LNCaP clone FGC (cell line): ENCODE measurements at places on chromosomes 7 and 10.

- no peak for DNase-seq
Measured at GRCh38 chr10:43069211-43069515, 7.7 kb upstream of the RET start.

- DNase-seq, result peak; percentile 54
Measured at GRCh38 chr7:117119192-117119924, 166.1 kb downstream of the ST7 start.

DNA sequence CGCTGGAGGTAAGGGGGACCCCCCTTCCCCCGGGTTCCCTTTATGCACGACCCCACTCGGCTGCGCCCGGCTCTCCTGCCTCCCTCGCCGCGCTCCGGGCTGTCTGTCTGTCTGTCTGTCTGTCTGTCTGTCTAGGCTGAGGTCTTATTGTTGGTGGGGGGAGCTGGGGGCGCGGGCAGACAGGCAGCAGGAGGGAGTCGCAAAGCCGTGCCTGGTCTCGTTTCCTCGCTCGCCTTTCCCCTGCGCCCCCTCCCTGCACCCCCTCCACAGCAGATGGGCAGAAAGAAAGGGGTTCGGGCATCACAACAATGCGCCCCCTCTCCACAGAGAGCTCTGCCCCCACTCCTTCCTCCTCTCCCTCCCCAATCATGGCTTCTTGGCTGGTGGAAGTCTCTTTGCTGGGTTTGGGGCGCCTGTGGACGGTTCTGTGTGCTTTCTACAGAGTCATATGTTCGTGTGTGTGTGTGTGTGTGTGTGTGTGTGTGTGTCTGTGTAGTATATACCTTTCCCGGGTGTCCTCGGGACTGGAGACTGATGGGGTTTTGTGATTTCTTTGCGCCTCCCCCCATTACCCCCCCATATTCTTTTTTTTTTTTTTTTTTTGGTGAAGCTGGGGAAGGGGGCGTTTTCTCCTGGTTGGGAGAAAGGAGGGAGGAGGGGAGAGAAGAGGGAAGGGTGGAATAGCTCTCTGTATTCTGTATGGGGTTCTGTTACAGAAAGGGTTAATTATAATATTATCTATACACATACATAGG lies 1.9 kb downstream of the AUTS2 start:
- no peak for DNase-seq

DNA sequence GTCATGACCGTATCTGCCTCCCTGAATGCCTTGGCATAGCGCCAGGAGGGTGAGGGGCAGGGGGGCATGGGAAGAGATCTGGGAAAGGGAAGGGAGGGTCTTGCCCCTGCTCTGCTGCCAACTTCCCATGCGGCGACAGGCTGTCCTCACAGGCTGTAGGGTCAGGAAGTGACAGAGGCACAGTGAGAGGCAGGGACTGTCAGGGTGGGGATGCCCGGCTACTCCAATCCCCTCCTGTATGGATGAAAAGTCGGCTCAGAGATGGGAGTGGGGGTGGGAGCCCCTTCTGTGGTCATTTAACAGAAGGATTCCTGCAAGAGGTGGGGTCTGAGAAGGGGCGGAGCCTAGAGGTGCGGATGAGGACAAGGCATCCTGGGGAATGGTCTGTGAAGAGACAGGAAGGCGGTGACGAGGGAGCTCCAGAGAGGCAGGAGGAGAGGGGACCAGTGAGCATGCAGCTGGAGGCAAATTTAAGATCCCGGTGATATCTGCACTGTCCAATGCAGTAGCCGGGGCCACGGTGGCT lies 20.8 kb upstream of the UNC5B start:
- DNase-seq, result no peak

- DNase-seq, result no peak
Measured at GRCh38 chr7:4043988-4044387, 638.1 kb upstream of the FOXK1 start.

DNA sequence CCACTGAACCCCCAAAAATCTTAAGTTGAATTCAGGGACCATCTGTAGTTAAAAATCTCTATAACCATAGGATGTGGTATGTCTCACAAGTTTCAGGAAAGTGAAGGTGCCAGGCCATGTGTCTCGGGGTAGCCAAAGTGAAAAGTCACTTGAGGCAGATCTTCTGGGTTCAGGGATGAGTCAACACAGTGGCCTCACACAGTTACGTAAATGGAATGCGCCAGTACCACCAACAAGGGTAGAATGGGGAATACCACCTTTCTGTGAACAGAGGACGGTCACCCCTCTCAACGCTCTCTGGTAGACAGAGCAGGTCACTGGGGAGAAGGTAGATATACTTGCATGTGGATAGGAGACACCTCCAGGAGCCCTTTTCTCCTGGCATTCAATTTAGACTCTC lies 71.4 kb downstream of the ELMO1 start:
- DNase-seq, result no peak

DNA sequence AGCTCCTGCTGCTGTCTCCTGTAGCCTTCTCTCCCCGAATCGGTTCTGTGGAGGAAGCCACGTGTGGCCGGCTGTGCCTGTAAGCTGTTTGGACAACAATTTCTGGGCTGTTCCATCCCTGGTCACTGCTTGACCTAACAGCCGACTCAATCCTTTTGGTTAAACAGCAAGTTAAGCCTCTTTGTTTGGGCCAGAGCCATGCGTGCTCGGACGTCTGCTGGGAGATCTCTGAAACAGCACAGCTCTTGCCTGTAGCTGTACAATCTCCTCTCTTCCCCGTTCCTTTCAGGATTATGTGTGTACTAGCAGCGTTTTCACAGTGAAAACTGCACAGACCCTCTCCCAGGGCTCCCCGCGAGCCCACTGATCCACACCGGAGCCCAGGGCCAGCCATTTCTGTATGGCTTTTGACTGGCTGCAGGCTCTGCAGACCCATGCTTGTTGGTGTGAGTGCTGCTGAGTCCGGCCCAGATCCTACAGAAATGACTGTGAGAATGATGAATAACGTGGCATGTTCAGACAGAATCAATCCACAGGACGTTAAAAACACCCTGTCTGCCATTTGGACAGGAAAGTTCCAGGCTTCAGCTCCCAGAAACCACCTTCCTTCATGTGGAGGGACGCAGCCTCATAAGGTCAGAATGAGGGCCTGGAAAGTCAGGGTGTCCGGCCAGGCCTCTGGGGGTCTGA lies 428.6 kb upstream of the ADARB2 start:
- no peak for DNase-seq

- no peak for DNase-seq
Measured at GRCh38 chr7:32033006-32033405, 37.2 kb downstream of the PDE1C start.
